Activated CD4-positive, alpha-beta T cell treated with anti-CD3 and anti-CD28 coated beads for 36 hours (primary cell): ENCODE measurements at places on chromosomes 7 and 10. TPM values are rescaled to one million over a fixed set of nuclear protein-coding genes. Genes with fewer than 3 reads are reported as not detected.

- no peak overlapping the region for H3K27ac ChIP-seq
- H3K4me3 ChIP-seq, result no peak overlapping the region
- DNase-seq, result no peak
- peaks cover 7% of the 10 kb centered on the region for H3K27me3 ChIP-seq
These were observed 42.4 kb upstream of the STK17A start for GRCh38 chr7:43540471-43540870.

Gene PSMC2
- 161 TPM for total RNA-seq

- DNase-seq, result no peak
- no peaks in the 10 kb centered on the region for H3K4me1 ChIP-seq
- no peaks in the 10 kb centered on the region for H3K27me3 ChIP-seq
- H3K27ac ChIP-seq, result no peak overlapping the region
- no peak overlapping the region for H3K4me3 ChIP-seq
- H3K36me3 ChIP-seq, result no peaks in the 10 kb centered on the region
These were observed 220.0 kb upstream of the KCND2 start for GRCh38 chr7:120052884-120053382.

Gene NACAD
- total RNA-seq, result 0.21 TPM

DNA sequence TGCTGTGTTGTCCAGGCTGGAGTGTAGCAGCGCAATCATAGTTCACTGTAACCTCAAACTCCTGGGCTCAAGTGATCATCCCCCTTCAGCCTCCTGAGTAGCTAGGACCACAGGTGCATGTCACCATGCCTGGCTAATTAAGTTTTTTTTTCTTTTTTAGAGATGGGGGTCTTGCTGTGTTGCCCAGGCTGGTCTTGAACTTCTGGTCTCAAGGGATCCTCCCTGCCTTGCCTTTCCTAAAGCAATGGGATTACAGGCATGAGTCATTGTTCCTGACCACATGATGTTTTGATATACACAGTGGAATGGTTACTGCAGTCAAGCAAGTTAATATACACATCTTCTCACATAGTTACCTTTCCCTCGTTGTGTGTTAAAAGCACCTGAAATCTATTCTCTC, 140.3 kb downstream of the GPR85 start:
- no peaks in the 10 kb centered on the region for H3K4me1 ChIP-seq
- H3K27me3 ChIP-seq, result peaks cover 35% of the 10 kb centered on the region
- H3K4me3 ChIP-seq, result no peak overlapping the region
- no peak for DNase-seq

Gene ZNF777
- 13.3 TPM for total RNA-seq

Gene SSMEM1
- total RNA-seq, result not detected

GRCh38 chr7:129536323-129536722, 34.0 kb downstream of the SMKR1 start:
- DNase-seq, result no peak
- peaks cover 12% of the 10 kb centered on the region for H3K4me1 ChIP-seq
- H3K27ac ChIP-seq, result no peak overlapping the region
- no peak overlapping the region for H3K4me3 ChIP-seq
- peaks cover 6% of the 10 kb centered on the region for H3K27me3 ChIP-seq

- no peaks in the 10 kb centered on the region for H3K4me1 ChIP-seq
These were observed 177.0 kb downstream of the SND1 start for GRCh38 chr7:127828843-127829500.

Gene IDI2
- total RNA-seq, result not detected

Gene POP7
- total RNA-seq, result 46.1 TPM

- no peaks in the 10 kb centered on the region for H3K4me1 ChIP-seq
- no peak for DNase-seq
- no peak overlapping the region for H3K4me3 ChIP-seq
- no peak overlapping the region for H3K27ac ChIP-seq
- H3K36me3 ChIP-seq, result no peaks in the 10 kb centered on the region
These were observed 72.1 kb downstream of the PTPRZ1 start for GRCh38 chr7:121945066-121945465.

DNA sequence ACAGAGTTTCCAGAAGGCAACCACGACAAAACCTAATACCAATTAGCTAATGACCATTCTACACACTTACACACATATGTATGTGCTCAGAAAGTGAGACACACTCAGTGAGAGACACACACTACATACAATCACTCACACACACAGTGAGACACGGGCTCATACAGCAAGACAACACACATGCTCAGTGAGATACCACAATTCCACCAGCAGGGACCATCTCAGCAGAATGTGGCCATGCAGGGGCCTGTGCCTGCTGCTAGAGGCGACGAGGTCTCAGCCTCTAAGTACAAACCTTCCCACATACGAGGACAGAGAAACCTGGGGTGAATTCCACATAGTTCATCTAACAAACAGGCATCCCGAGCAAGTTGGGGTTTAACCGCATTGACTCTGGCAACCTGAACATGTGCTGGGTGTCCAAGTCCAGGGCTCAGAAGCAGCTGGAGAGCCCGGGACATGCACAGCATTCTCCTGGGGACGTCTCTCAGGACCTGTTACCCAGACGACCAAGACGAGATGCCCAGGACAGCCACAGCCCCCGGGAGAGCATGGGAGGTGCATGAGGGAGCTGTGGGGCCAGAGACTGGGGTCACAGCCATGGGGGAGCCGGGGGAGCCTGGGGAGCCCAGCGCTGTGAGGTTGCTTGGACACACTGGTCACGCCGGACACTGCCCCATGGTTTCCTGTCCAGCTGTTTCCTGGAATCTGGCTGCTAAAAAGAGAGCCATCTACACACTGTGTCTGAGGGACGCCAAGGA, 523.6 kb downstream of the PTPRN2 start:
- DNase-seq, result no peak
- H3K4me1 ChIP-seq, result no peaks in the 10 kb centered on the region
- H3K27ac ChIP-seq, result no peak overlapping the region
- H3K36me3 ChIP-seq, result no peaks in the 10 kb centered on the region
- H3K4me3 ChIP-seq, result no peak overlapping the region

Gene GPR26
- not detected for total RNA-seq

Gene SPDYE18
- 0.33 TPM for total RNA-seq

DNA sequence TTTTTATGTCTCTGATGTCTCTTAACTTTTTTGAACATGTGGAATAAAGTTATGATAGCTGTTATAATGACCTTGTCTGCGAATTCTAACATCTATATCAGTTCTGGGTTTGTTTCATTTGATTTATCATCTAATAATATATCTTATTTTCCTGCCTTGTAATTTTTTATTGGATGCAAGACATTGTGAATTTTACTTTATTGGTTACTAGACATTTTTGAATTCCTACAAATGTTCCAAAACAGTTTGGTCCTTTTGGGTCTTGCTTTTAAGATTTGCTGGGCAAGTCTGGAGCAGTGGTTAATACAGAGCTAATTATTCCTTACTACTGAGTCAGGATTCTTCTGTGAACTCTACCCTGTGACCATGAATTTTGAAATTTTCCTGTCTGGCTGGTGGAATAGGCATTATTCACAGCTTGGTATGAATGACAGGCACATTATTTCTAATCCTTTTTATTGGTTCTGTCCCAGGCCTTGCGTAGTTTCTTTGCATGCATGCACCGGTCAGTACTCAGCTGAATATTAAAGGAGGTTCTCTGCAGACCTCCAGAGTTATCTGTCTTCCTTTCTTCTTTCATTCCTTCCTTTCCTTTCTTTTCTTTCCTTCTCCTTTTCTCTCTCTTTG, 9.0 kb downstream of the CUTC start:
- no peak overlapping the region for H3K27ac ChIP-seq
- H3K4me3 ChIP-seq, result no peak overlapping the region
- peaks cover 80% of the 10 kb centered on the region for H3K36me3 ChIP-seq
- no peak for DNase-seq
- H3K27me3 ChIP-seq, result no peaks in the 10 kb centered on the region

- no peaks in the 10 kb centered on the region for H3K27me3 ChIP-seq
- DNase-seq, result peak; percentile 55
- H3K4me3 ChIP-seq, result peak overlapping the region; percentile 37
- H3K36me3 ChIP-seq, result peaks cover 56% of the 10 kb centered on the region
These were observed 119.2 kb downstream of the GALNT11 start for GRCh38 chr7:152144557-152145245.

GRCh38 chr10:96706331-96706853, 13.9 kb downstream of the PIK3AP1 start:
- DNase-seq, result no peak
- no peak overlapping the region for H3K27ac ChIP-seq
- no peaks in the 10 kb centered on the region for H3K27me3 ChIP-seq
- no peaks in the 10 kb centered on the region for H3K36me3 ChIP-seq

Gene SLC25A40
- 41.9 TPM for total RNA-seq

Gene JCAD
- total RNA-seq, result not detected

- H3K27me3 ChIP-seq, result peaks cover 25% of the 10 kb centered on the region
- H3K4me1 ChIP-seq, result no peaks in the 10 kb centered on the region
- no peaks in the 10 kb centered on the region for H3K36me3 ChIP-seq
- peak; percentile 43 for DNase-seq
- H3K4me3 ChIP-seq, result no peak overlapping the region
These were observed 29.5 kb upstream of the CCNY start for GRCh38 chr10:35306852-35307251.

- peaks cover 29% of the 10 kb centered on the region for H3K27me3 ChIP-seq
- peaks cover 2% of the 10 kb centered on the region for H3K36me3 ChIP-seq
- H3K27ac ChIP-seq, result no peak overlapping the region
- DNase-seq, result peak; percentile 84
- H3K4me1 ChIP-seq, result peaks cover 22% of the 10 kb centered on the region
These were observed 68.8 kb downstream of the NRP1 start for GRCh38 chr10:33265621-33266020.

DNA sequence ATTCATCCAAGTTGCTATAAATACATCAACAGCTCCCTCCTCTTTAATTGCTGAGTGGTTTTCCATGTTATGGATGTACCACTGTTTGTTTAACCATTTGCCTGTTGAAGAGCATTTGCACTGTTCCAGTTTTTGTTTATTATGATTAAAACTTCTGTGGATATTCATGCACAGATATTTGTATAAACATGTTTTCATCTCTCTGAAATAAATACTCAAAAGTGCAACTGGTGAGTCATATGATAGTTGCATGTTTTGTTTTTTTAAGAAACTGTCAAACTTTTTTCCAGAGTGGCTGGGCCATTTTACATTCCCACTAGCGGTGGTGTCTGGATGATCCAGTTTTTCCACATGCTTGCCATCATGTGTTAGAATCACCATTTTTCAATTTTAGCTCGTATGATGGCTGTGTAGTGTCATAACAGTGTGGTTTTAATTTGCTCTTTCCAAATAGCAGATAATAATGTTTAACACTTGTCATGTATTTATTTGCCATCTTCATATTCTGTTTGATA, 33.6 kb downstream of the MEOX2 start:
- DNase-seq, result no peak
- H3K27me3 ChIP-seq, result no peaks in the 10 kb centered on the region
- H3K4me1 ChIP-seq, result no peaks in the 10 kb centered on the region
- no peak overlapping the region for H3K27ac ChIP-seq

Gene CH25H
- not detected for total RNA-seq

Gene CALML3
- not detected for total RNA-seq

DNA sequence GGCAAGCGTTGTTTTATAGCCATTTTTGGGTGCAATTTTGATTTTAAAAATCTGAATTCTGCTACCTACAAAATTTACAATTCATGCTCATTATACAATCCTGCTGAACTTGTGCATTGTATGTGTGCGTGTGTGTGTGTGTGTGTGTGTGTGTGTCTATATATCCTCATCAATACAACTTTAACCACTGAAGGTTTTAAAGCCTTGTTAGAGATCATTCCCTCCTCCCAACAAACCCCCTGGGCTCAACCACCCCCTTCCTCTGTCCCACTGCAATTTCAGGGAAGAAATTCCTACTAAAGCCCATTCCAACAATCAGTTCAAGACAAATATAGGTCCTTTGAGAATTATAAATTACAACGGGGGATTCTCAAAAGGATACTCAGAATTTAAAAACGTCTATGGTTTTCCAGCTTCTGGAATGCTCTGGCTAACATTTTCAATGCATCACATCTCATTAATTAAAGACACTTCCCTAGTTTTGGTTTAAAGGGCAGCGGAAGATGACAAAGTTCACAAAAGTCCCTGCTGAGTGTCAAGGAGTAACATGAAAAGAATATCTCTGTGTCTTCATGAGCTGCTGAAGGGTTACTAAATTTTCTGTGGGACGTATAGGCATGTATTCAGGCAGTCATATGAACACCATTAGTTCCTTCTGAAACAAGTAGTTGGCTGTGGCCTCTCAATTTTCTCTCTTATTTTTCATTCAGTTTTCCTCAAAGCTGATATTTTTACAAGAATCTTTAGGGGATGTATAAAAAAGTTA, 889 bp upstream of the SEMA3A start:
- peaks cover 5% of the 10 kb centered on the region for H3K27me3 ChIP-seq
- H3K36me3 ChIP-seq, result no peaks in the 10 kb centered on the region
- DNase-seq, result no peak
- H3K4me3 ChIP-seq, result peak overlapping the region; percentile 73
- no peak overlapping the region for H3K27ac ChIP-seq
- peaks cover 26% of the 10 kb centered on the region for H3K4me1 ChIP-seq

GRCh38 chr7:132519936-132520335, 56.3 kb downstream of the PLXNA4 start:
- DNase-seq, result no peak
- no peak overlapping the region for H3K27ac ChIP-seq
- peaks cover 2% of the 10 kb centered on the region for H3K4me1 ChIP-seq
- H3K4me3 ChIP-seq, result no peak overlapping the region
- no peaks in the 10 kb centered on the region for H3K36me3 ChIP-seq
- H3K27me3 ChIP-seq, result no peaks in the 10 kb centered on the region

DNA sequence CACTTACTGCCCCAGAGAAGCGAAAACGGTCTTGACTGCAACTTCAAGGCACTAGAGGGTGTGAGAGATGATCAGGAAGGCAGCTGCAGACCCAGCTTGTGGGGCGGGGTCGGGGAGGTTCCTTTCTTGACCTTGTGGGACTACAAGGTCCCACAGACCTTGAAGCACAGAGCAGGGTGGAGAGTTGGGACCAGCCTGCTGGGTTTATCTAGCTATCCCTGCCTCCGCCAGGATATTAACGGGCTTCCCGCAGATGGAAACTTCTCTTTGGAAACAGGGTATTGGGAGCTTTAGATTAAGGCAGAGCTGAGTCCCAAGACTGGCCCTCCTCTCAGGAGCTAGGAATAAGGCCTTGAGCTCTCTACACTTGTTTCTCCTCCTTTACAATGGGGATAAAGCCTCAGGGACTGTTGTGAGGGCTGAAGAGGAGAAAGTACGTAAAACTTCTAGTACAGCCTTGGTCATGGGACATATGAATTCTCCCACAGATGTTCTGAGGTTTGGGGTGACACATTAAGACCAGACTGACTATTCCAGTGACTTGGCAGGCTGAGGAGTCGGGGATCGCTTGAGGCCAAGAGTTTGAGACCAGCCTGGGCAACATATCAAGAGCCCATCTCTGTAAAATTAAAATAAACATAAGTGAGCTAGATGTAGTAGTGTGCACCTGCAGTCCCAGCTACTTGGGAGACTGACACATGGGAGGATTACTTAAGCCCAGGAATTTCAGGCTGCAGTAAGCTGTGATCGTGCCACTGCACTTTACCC, 153.2 kb downstream of the CDH23 start:
- no peaks in the 10 kb centered on the region for H3K27me3 ChIP-seq
- H3K27ac ChIP-seq, result no peak overlapping the region
- H3K4me1 ChIP-seq, result peaks cover 4% of the 10 kb centered on the region
- DNase-seq, result no peak
- no peak overlapping the region for H3K4me3 ChIP-seq
- H3K36me3 ChIP-seq, result no peaks in the 10 kb centered on the region

Gene NPSR1
- not detected for total RNA-seq

GRCh38 chr7:156376317-156376716, 264.3 kb upstream of the RNF32 start:
- H3K27me3 ChIP-seq, result peaks cover 17% of the 10 kb centered on the region
- H3K27ac ChIP-seq, result no peak overlapping the region
- DNase-seq, result no peak
- H3K4me1 ChIP-seq, result no peaks in the 10 kb centered on the region

- no peaks in the 10 kb centered on the region for H3K36me3 ChIP-seq
- no peak overlapping the region for H3K4me3 ChIP-seq
- H3K27ac ChIP-seq, result no peak overlapping the region
- H3K27me3 ChIP-seq, result peaks cover 12% of the 10 kb centered on the region
- DNase-seq, result no peak
These were observed 102.6 kb upstream of the HABP2 start for GRCh38 chr10:113450046-113450804.

Gene MMRN2
- total RNA-seq, result not detected
